ENCODE measurements at places on chromosomes 12 and 14.

DNA sequence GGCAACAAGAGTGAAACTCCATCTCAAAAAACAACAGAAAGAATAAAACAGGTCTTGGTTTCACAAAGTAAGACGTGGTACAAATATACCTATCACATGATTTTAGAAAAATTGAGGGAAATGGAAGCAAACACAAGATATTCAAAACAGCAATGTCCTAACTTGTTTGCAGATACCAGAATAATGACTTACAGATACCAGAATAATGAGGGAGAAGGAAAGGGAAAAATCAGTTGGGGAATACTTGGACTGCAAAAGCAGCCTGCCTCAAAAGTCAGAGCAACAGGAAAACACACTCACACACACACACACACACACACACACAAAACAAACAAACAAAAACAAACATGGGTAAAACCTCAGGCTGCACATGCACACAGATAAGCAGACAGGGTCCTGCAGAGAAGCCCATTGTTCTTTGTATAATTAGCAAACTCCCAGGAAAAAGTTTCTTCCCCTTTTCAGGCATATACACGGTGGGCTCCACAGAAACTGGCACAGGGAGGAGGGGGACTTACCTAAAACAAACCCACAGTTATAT lies 65.7 kb upstream of the CAPRIN2 start:
- no peak for DNase-seq

DNA sequence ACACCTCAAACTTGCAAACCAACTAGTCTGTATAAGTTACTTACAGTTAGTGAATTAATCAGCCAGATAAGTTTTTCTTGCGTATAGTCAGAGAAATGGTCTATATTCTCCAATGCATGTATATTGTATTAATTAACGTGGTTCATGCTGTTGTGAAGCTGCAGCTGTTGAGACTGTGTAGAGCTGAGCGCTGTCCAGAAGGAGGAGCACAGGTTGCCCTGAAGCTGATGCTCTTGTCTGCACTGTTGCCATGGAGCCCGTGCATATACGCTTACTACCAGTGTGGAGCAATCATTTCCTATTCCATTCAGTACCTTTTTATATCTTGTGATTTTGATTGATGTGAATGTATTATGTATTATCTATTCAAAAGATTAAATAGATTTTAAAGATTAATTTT lies 74.3 kb upstream of the ARID2 start:
- peak; percentile 4 for DNase-seq

- DNase-seq = no peak
Measured at GRCh38 chr14:74841230-74842207, 34.4 kb downstream of the PROX2 start.

GRCh38 chr12:46214668-46215436 lies 54.0 kb downstream of the SLC38A1 start:
- DNase-seq = no peak

DNA sequence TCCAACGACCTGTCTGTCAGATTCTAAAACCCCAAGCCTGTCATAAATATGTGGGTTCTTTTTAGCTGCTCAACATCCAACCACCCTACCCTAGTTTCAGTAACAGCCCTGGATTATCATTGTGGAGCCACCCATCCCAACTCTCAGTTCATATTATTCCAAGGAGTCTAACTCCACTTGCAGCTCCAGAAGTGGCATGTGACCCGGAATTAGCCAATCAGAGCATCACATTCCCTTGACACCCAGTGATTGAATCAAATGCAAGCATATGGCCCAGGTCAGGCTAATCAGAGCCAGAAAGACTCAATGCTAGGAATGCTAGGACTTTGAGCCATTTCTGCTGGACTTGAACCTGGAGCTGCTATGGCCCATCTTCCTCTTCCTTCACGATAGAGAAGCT lies 17.1 kb upstream of the HSP90B1 start:
- no peak for DNase-seq

GRCh38 chr12:91732086-91732485 lies 413.6 kb downstream of the BTG1 start:
- no peak for DNase-seq

GRCh38 chr14:100058777-100059437 lies 6.3 kb upstream of the EVL start:
- no peak for DNase-seq

GRCh38 chr14:73973497-73973896 lies 23.4 kb downstream of the COQ6 start:
- DNase-seq = no peak

DNA sequence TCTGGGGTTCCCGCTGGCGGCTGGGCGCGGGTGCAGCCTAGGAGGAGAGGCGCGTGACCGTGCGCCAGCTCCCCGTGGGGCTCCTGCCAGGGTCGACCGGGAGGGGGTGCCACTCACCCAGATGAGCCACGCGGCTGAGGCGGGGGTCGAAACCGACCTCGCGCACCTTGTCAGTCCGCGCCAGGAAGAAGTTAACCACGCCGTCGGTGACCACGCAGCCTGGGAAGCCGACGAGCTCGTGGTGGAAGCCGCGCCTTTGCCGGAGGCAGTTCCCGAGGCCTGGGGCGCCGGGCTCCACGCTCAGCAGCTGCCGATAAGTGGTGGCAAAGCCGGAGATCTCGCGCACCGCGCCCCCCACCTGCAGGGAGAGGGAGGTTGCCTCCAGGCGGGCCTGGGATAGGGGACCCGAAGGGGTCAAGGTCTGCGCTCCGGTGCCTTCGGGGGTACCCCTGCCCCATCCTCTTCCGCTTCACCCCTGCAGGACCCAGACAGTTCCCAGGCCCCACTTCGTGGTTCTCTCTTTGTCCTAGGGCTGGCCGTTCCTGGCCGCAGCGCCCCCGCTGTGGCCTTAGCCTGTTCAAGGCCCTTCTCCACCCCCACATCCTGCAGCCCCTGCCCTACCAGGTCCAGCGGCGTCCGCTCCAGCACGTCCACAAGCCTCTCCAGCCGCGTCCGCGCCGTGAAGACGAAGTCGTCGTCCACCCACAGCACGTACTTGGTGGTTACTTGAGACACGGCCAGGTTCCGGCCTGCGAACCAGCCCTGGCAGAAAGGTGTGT lies 5.3 kb downstream of the B4GALNT1 start:
- DNase-seq = peak; percentile 42

DNA sequence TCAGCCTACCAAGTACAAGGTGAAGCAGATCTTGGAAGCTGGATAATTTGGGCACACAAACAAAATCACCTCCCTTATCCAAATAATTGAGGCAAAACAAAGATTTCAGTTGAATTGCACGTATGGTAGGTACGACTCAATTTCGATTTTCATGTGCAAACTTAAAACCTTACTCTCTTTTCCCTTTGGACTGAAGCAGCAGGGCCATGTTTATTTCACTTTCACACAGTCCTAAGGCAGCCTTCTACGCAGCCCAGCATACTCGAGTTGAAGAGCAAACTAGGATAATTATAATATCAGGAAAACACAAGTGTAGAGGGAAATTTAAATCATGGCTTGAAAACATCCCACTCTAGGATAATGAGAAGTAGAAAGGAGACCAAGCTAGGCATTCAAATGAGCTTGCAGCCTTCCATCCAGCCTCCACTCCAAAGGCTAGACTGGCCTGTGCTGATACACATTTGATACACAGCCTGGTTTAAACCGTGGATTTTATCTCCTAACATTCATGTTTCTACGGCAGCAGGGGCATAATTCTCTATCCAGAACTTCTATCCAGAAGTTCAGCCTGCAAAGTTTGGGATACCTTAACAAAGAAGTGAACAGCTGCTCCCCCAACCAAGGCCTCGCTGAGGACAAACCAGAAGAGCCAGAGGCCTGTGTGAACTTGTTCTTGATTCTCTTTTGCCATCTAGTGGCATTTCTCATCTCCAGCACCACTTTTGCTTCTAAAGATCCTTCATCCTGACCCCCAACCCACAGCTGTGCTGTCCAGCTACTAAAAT lies 2.4 kb upstream of the RNASE7 start:
- DNase-seq = peak; percentile 30

- DNase-seq = no peak
Measured at GRCh38 chr14:80844872-80845271, 96.7 kb downstream of the CEP128 start.

DNA sequence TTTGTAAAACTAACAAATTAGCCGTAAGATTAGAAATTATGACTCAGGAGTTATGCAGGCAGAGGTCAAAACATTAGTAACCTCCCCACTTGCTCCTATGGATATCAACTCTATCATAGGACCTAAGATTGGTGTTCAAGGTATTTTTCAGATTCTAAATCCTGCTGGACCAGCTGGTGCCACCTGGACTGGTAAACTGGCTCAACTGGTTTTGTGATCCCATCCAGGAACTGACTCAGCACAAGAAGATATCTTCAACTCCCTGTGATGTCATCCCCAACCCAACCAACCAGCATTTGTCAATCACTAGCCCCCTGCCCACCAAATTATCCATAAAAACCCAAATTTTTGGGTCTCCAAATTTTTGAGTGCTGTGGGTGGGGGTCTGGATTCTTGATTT lies 98.1 kb upstream of the OR4E1 start:
- DNase-seq = no peak

DNA sequence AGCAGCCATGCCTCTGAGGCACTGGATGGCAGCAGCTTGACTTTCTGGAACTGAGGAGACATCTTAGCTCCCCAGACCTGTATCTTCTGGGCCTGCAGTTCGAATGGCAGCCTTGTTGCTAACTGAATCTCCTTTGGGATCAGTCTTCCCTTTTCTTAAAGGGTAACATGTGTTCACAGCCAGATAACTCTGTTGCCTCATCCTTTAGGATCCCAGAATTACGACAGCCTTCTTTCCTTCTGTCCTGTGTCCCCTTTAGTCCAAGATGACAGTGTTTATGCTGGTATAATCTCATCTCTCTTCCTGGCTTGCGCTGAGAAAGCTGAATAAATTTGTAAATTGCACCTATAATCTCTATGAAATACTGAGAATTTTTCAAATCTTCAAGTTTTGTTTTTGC lies 9.1 kb upstream of the ERC1 start:
- DNase-seq = no peak

GRCh38 chr14:102994689-102995088 lies 62.7 kb downstream of the CDC42BPB start:
- no peak for DNase-seq

DNA sequence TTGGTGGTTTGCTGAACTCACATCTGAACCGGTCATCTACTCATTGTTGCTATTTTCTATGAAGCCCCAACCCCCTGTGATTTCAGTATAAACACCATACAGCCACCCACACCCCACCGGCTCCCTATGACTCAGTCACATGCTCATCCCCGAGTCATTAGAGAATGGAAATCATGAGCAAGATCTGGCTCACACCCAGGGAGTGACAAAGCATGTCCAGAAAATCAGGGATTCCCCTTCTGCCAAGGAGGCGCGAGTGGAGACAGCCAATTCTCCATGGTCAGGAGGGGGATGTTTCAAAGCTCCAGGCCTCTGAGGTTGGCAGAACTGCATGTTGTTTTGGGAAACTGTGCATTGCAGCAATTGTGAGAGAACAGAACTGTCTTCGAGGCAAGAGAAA lies 657.5 kb upstream of the TBX3 start:
- DNase-seq = no peak

- no peak for DNase-seq
Measured at GRCh38 chr12:105561546-105562198, 231.2 kb downstream of the C12orf75 start.

GRCh38 chr14:96804895-96805294 lies 7.7 kb downstream of the VRK1 start:
- DNase-seq = no peak

- DNase-seq = no peak
Measured at GRCh38 chr12:108635201-108635996, 1.7 kb upstream of the SELPLG start.

DNA sequence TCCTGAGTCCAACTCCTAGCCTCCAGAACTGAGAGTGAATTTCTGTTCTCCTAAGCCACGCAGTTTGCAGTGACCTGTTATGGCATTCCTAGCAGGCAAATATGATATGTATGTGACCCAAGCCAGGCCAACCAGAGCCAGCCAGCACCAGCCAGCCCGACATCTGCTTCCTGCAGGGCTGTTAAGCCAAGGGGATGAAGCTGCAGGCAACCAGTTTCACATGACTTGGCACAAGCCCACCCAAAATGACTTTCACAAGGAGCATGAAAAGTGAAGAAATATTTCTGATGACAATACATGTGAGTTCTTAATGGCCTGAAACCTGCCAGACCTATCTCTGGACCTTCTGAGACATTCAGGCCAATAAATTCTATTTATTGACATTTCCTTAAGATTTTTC lies 68.1 kb downstream of the ITPK1 start:
- no peak for DNase-seq

DNA sequence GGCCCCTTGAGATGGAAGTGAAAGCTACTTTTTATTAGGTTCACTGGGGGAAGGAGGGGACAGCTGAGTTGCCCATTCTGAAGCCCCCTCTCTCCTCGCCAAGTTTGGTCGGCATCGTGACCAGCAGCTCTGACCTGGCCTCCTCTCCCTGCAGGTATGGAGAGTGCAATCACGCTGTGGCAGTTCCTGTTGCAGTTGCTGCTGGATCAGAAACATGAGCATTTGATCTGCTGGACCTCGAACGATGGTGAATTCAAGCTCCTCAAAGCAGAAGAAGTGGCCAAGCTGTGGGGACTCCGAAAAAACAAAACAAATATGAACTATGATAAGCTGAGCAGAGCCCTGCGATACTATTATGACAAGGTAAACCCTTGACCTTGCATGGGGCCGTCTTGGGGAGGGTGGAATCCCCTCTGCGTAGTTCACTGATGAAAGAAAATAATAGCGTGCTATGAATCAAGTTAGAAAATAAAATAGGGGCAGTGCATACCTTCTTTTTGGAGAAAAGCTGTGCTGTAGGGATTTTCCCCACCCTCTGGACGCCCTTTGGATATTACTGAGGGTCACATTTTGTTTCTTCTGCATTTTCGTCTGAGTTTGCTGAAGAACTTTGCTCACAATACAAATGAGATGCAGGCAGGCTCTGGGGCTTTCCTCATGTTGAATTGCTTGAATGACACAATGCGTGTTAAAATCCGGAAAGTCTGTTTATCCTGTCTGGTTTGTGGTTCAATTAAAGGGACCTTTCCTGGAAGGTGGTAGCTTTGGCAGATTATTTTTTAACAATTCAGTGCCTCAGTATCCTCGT lies 29.4 kb downstream of the ELK3 start:
- no peak for DNase-seq

DNA sequence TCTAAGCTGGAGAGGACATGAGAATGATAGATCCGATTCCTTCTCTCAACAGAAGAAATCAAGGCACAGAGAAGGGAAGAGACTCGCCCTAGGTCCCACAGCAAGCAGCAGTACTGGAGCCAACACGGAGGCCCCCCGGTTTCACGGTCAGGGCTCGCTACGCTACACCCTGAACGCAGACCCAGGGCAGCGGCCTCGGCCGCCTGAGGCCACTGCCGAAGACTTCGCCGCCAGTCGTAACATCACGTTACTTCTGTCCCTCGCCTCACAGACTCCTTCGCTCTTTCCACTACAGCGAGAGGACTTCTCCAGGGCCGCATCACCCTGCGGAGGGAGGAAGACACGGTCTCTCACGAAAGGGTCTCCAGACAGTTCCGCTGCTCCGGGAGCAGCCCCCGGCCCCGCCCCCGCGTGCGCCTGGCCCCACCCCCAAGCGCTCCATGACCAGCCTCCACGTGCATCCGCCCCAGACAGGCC lies 411 bp upstream of the DCAF4 start:
- no peak for DNase-seq

GRCh38 chr14:86654558-86655184 lies 1124.7 kb downstream of the FLRT2 start:
- DNase-seq = peak; percentile 75

Data from nephron progenitor cell (in vitro differentiated cells).